Stimulated activated CD4-positive, alpha-beta T cell treated with anti-CD3 and anti-CD28 coated beads, Interleukin-1b, Interleukin-23, amount 100 ng/mL, for 24 hours (primary cell): ENCODE measurements at places on chromosomes 2 and 18.

- DNase-seq: no peak
Measured at GRCh38 chr2:241668354-241668753, 18.3 kb downstream of the DTYMK start.

DNA sequence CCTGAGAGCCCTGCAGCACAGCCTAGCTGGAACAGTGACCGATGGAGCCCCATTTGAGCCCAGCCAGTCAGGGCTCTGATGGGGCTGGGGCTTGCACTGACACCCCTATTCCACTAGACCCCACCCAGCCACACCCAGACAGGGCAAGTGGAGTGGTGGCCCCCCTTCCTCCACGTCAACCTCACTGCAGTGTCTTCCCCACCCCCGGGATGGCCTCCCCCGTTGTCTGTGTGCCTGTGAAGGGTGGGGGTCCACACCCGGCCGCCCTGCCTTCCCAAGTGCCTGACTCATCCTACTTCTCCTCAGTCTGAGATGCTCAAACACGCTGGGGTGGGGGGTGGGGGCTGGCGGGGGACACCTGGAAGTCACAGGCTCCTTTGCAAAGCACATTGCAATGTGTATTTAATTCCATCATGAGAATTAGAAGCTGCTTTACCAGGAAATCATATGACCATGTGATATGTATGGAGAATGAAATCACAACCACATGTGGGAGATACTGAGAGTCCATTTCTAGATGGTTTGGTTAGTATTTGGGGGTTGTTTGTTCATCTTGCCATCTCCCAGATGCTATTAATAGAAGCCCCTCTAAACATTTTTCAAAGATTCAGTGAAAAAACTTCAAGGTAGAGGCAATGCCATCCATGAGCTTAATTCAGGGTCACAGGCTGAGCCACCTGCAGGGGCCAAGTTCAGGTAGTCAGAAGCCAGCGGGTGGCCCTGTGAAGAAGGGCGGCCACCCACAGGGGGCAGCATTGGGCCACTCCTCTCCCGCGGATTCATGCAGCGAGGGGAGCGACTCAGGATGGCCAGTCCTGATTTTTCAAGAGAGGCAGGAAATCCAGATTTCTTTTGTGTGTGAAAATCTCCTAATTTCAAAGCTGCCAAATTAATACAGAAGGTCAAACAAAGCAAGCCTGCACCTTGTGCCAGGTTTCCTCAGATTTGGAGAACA lies 22.7 kb upstream of the GMPPA start:
- DNase-seq: peak; percentile 29

GRCh38 chr18:8357320-8357719 lies 251.9 kb upstream of the RAB12 start:
- no peak for DNase-seq

DNA sequence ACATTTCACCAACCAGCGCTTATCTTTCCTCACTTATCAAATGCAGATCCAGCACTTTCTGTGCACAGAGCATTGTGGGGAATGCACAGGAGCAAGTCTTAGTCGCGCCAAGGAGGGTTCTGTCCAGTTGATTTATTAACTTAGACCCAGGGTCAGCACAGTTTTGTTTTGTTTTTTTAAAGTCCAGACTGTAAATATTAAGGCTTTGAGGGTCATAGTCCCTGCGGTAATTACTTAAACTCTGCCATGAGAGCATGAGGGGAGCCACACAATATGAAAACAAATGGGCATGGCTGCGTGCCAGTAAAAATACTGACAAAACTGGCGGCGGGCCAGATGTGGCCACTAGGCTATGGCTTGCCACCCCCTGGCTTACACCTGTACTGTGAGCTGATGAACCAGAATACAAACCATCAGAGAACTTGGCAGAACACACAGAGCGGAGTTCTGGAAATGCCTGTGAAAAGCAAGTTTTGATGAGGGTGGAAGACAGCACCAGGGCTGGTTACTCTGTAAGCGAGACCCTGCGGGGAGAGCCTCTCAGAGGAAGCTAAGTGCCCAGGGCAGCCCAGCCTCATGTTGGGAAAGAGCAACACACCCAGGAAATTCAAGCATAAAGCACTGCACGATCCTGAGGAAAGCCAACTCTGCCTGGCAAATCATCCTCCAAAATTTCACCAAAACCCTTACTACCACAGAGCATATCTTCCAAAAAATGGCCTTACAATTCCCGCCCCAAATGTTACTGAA lies 43.6 kb downstream of the L3MBTL4 start:
- DNase-seq: no peak

DNA sequence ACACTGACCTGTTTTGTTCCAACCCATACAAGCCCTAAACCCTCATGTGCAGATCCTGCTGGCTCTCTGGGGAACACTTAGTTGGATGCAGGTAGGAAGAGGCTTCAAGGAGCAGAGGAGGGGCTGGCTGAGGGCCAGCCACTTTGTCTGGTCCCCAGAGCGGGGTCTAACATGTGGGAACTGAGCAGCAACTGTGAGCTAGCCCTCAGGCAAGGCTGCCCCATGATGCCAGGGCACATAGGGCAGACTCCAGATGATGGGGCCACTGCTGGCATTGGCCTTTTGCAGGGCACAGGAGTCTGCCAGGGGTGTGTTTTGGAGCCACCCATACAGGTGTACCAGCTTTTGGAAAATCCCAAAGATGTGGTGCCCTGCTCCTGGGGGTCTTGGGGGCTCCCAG lies 67.7 kb downstream of the HPCAL1 start:
- DNase-seq: no peak

GRCh38 chr2:168633200-168633599 lies 169.2 kb upstream of the NOSTRIN start:
- no peak for DNase-seq

GRCh38 chr2:50538147-50538546 lies 493.8 kb downstream of the NRXN1 start:
- no peak for DNase-seq

GRCh38 chr2:201132518-201132917 lies 16.6 kb downstream of the CFLAR start:
- DNase-seq: no peak

- DNase-seq: no peak
Measured at GRCh38 chr2:5849562-5849961, 157.4 kb downstream of the SOX11 start.

DNA sequence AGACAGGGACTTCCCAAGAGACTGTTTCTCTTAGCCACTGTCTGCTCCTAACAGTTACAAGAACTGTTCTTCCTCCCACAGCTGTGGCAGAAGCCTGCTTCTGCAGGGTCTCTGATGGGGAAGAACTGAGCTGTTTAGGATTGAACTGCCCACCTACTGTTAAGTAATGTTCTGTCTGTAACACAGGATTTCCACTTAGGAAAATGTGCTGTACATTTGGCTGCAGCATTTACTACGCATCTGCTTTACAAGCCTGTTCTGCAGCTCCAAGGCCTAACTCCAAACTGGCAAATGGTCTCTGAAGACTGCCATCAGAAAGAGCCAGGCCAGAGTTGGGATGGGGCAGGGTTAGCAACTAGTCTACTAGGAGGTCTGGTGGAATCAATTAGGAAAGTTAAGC lies 87.8 kb upstream of the UPP2 start:
- no peak for DNase-seq

- DNase-seq: no peak
Measured at GRCh38 chr18:48621815-48622555, 83.2 kb downstream of the CTIF start.

DNA sequence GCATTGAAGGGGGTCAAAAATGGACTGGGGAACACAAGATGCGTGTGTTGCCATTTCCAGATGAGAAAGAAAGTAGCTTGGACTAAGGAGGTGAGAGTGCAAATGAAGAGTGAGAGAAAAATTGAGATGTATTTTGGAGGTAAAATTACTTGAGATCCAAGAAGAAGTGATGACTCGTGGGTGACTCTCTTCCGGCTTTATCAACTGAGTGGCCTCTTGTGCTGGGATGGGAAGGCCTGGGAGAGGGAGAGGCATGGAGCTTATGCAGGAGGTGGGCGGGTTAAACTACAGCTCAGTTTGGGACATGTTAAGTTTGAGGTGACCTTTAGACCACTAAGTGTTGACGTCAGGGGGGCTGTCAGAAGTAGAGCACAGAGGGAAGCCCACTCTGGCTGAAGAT lies 34.9 kb downstream of the SULT1C2 start:
- DNase-seq: no peak

DNA sequence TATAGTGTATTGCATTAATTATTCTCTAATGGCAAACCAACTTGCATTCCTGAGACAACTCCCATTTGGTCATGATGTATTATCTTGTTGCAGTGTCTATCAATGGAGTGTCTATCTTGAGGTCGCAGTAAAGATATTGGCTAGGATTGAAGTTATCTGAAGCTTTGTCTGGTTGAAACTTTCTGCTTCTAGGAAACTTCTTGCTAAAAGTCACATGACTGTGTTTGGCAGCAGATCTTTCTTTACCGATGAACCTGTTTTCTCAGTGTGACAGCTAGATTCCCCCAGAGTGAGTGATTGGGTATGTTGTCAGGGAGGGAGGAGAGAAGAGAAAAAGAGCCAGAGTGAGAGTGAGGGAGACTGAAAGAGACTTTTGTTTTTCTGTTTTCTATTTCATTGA lies 119.6 kb downstream of the QPCT start:
- no peak for DNase-seq

DNA sequence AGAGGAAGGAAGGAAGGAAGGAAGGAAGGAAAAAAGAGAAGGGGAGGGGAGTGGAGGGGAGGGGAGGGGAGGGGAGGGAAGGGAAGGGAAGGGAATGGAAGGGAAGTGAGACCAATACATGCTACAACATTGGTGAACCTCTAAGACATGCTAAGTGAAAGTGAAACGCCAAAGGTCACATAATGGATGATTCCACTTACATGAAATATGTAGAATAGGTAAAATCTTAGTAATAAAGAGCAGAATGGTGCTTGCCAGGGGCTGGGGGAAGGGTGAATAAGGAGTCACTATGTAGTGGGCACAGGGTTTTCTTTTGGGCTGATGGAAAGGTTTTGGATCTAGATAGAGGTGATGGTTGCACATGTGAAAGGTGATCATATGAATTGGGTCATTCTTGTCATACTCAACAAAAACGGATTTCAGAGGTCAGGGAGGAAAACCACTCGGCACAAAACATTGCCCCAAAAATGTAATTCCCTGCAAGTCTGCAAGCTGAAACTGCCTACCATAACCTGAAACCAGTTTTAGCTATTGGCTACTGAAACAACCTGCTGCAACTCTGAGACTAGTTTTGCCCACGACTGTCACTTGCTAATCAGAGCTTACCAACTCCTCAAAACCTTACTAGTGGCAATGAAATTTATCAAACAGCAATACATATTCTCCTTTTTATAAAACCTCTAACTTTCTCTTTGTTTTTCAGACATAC lies 59.2 kb downstream of the CCDC141 start:
- no peak for DNase-seq

DNA sequence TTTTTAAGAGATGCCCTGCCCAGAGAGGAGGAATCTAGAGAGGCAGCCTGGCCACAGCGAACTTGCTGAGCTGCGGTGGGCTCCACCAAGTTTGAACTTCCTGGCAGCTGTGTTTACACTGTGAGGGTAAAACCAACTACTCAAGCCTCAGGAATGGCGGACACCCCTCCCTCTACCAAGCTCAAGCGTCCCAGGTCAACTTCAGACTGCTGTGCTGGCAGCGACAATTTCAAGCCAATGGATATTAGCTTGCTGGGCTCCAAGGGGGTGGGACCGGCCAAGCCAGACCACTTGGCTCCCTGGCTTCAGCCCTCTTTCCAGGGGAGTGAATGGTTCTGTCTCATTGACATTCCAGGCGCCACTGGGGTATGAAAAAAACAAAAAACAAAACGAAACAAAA lies 289.4 kb downstream of the KCNS3 start:
- DNase-seq: no peak

DNA sequence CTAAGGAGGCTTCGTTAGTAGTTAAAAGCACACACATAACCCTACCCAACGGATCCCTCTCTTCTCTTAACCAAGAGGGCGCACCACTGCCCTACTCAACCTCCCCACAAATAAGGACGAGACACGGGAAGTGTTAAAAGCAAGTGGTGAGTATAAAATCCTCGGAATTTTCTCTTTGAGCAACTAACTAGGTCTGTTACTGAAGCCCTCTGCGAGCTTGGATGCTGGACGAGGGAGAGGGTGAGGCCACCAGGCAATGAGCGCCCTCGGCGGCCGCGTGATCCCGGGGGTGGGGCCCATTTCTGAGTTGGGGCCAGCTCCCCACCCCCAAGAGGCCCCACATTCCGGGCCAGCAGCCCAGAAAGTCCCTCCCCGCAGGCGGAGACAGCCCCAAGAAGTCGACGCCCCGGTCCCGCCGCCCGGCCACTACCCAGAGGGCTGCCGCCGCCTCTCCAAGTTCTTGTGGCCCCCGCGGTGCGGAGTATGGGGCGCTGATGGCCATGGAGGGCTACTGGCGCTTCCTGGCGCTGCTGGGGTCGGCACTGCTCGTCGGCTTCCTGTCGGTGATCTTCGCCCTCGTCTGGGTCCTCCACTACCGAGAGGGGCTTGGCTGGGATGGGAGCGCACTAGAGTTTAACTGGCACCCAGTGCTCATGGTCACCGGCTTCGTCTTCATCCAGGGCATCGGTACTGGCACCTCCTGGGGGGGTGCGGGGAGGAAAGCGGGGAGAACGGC lies at the start of gene CYBRD1:
TSS of gene CYBRD1 (plus strand) at position 423 of the 736 bp plus-strand sequence. CDS start at position 495, 72 bp downstream.
- no peak for DNase-seq

DNA sequence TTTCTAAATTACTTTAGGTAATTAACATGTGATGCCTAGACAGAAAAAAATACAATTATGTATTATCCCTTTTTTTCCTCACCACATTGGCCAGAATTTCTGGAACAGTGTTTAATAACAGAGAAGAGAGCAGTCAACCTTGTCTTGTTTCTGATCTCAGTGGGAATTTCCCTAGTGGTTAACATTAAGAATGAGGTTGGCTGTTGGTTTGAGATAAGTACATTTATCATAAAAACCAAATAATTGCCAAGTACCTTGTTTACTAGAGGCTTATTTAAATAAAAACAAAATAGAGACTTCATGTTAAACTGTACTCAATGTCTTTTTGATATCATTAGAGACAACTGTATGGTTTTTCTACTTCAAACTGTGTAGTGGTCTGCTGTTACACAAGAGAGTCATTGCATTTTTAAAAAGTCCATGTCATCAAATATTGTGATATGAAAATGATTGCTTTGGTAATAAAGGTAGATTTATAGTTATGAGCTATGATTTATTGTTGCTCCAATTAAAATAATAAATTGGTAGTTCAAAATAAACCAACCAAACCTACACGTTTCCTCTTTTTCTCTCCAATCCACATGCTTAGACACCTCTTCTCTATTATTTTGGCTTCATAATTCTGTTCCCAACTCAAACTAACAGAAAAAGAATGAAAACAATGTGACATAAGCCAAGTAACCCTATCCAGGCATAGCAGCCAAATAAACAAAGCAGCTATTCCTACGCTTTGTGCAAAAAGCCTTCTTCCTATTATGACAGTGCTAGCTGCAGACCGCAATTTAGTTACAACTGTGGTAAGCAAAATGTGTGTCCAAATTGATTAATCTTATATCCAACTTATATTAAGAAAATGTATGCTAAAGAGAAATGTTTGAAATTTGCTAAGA lies 20.9 kb upstream of the TANK start:
- DNase-seq: no peak
